ENCODE measurements at places on chromosomes 4 and X.

GRCh38 chr4:57504139-57504538 is 394.0 kb upstream of the IGFBP7 start:
- DNase-seq, result no peak

GRCh38 chr4:70704931-70705182 is 16.5 kb downstream of the UTP3 start:
- DNase-seq, result no peak

DNA sequence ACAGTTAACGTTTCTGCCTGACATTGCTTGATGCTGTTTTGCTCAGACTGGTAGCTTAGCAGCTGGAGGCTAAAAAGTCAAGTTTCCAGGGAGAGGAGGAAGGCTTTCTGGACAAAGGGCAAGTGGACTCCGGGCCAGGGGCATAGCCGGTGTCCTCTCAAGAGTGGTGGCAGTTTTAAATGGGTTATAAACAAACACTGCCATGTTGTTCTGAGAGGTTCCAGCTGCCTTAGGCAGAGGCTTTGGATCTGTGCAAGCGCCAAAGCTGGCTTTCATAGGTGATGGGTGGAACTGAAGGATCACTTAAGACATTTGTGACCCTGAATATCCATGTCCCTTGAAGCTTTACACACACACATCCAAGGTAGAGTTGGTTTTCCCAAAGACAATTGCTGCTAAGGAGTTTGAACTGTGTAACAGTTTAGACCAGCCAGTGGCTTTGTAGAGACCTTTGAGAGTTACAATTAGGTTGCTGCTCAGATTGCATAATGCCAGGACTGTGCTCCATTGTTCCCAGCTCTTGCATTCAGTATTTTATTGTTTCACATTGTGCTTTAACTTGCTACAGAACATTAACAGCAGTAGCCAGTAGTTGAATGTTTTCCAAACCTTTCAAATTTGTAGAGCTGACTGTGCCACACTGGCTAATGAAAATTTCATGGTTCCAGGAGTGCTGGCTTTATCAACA is 54.1 kb upstream of the AP1S2 start:
- no peak for DNase-seq

DNA sequence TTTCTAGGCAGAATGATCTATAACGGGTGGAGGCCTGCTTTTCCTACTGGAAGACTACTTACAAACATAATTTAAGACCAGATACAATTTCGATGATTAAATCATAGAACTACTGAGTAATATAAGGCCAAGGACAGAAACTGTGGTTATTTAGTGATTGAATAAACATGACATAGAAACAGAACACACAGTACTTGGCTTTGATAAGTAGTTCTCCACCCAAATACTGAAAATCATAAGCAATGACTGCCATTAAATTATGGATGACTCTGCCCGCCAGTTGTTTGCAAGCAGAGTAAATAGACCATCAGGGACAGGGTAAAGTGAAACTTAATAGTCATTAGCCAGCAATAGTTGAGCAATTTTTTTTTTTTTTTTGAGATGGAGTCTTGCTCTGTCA is 17.2 kb upstream of the SMIM14 start:
- DNase-seq, result no peak

- peak; percentile 29 for DNase-seq
These were observed 63.9 kb downstream of the TRAPPC11 start for GRCh38 chr4:183722731-183723560.

DNA sequence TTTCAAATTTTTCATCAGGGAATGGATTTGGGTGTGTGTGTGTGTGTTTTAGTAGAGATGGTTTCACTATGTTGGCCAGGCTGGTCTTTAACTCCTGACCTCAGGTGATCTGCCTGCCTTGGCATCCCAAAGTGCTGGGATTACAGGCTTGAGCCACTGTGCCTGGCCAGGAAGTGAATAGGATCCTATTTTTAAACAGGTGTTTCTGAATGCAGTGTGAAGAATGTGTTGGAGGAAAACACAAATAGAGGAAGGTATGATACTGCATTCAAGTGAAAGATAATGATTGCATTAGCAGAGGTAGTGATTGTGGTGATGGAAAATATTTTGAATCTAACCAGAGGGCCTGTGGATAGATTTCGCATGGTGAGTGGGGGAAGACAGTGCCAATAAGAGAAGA is 189.6 kb downstream of the TENM3 start:
- DNase-seq, result no peak

DNA sequence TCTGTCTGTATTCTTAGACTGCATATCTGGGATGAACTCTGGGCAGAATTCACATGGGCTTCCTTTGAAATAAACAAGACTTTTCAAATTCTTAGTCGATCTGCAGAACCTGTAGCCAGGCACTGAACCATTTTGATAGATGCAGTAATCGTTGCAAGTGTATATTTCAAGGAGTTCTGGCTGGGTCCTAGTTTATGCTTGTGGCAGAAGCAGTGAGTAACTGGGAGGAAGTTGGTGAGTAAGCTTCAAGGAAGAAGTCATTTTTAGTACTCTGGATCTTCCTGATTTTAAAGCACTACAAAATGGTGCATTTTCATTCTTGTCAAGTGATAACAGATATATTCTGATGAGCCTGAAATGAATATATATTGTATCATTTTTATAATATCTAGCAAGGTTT is 9.5 kb downstream of the HPRT1 start:
- no peak for DNase-seq

DNA sequence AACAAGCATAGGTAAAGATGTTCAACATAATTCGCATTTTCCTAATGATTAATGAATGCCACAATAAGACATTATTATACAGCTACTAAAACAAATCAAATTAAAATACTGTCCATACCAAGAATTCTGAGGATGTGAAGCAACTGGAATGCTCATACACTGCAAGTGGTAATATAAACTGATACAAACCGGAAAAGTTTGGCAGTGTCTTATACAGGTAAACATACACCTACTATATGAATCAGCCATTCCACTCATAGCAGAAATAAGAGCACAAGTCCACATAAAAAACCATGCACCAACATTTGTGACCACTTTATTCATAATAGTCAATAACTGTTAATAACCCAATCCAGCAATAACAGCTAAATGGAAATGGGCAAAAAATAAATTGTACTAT is 79.3 kb downstream of the FBXW7 start:
- DNase-seq, result no peak

- no peak for DNase-seq
These were observed 557 bp upstream of the FAM53A start for GRCh38 chr4:1684506-1685234.

DNA sequence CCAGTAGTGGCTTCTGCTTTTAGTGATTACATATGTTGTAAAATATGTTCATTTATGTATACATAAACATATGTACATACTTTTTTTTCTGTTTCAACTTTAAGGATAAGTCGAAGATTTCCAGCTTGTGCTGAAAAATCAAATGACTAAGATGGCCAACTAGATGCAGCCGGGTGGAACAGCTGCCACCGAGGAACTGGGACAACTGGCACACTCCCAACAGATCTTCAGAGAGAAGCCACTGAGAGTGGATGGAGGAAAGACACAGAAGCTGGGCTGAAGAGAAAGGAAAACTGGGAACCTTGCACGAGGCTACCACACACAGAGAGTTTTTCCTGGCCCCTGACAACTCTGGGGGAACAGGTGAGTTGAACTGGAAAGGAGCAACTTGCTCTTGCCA is 207.5 kb downstream of the FAM47B start:
- DNase-seq, result no peak

- no peak for DNase-seq
These were observed 236.1 kb downstream of the MGST2 start for GRCh38 chr4:139901531-139902320.

DNA sequence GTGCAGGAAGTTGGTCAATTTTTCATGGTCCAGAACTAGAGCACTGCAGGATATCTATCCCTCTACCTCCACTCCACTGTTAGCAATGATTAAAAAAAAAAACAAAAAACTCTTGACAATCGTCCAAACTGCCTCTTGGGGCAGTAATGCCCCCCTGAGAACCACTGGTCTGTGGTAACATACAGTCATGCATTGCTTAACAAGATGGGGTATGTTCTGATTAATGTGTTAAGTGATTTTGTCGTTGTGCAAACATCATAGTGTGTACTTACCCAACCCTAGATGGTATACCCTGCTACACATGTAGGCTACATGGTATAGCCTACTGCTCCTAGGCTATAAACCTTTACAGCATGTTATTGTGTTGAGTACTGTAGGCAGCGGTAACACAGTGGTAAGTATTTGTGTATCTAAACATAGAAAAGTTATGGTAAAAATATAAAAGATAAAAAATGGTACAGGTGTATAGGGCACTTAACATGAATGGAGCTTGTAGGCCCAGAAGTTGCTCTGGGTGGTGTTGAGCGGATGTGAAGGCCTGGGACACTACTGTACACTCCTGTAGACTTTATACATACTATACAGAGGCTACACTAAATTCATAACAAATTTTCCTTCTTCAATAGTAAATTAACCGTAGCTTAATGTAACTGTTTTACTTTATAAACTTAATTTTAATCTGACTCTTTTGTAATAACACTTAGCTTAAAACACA is 34.1 kb downstream of the ART3 start:
- DNase-seq, result no peak

- no peak for DNase-seq
These were observed 265.4 kb downstream of the GASK1B start for GRCh38 chr4:157907226-157907946.

DNA sequence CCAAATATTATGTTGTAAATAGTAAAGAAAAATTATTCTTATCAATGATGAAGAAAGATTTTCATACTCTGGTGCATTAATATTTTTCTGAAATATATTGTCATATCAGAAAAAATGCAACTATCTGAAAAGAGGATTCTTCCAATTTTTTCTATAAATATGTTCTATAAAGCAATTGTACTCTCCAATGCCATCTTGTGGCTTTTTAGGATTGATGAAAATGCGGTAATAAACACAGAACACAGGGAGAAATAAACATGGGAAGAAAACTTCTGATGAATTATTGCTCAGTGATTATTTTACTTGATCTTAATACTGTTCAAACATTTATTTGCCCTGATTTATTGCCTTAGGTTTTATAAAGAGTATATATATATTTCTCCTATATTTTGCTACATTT is 215.4 kb downstream of the IL1RAPL1 start:
- no peak for DNase-seq

GRCh38 chr4:8150152-8151090 is 8.2 kb downstream of the ABLIM2 start:
- DNase-seq, result no peak

- DNase-seq, result no peak
These were observed 914.2 kb upstream of the LCORL start for GRCh38 chr4:18935659-18936345.

DNA sequence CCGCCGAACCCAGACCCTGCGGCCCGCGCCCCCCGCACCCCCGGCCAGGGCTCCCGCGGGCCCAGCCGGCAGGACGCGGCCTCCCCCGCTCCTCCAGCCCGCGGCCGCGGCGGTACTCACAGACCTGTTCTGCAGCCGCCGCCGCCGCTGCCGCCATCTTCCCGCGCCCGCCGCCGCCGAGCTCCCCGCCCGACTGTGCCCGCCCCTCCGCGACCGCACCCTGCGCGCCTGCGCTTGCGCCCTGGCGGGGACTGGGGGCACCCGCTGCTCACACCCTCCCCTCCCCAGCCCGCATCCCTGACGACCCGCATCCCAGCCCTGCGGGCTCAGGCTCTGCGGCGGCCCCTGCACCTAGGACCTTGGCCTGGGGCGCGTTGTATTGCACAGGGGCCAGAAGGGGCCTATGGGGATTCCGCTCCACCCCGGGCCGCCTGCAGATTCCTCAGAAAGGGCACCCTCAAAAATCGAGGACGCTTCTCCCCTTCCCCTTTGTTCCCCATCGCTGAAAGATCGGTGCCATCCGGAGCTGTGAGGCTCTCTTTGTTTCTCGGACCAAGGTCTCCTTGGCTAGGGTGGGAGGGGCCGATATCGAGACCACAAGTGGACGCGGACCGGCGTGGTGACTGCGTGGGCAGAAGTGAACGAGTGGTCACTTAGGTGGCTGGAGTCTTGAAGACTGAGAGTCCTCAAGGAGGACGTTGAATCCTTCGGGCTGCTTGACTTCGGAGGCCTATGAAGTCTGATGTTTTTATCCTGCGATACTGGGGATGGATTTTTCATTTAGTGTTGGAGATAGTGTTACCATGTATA is at the start of gene SGCB:
Gene SGCB, minus strand, starts transcription at position 197 of the 810 bp plus-strand sequence. Its CDS starts 40 bp downstream, at position 157.
- DNase-seq, result peak; percentile 60

DNA sequence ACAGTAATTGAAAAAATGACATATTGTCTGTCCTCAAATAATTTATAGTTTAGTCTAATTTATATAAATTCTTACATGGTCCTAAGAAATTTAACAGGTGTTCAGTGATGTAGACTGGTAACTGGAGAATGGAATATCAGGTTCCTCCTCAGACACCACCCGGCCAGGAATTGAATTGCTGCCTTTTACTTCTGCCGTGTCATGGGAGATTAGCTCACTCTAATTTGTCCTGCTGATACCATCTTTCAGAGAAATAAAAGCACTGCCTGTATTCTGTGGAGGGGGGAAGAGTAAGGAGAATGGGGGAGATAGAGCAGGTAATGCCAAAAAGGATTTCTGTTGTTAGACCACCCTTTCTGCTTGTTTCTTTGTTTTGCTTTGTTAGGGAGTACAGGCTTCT is 125.2 kb upstream of the KLHL4 start:
- no peak for DNase-seq

DNA sequence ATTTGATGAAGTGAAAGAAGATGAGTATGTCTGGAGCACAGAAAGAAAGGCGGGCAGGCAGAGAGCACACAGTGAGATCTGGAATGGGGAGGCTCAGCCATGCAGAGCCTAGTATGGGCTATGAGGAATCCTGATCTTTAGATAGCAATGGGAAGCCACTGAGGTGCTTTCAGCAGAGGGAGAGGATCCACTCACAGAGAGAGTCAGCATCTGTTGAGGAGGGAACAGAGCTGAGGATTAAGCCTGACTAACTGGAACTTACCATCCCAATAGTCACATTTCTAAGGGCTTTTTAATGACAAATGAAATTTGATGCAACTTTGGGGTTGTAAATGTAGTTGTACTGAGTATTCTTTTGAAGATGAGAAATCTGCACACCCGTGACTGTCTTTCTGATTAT is 20.6 kb upstream of the FGFBP2 start:
- DNase-seq, result no peak

DNA sequence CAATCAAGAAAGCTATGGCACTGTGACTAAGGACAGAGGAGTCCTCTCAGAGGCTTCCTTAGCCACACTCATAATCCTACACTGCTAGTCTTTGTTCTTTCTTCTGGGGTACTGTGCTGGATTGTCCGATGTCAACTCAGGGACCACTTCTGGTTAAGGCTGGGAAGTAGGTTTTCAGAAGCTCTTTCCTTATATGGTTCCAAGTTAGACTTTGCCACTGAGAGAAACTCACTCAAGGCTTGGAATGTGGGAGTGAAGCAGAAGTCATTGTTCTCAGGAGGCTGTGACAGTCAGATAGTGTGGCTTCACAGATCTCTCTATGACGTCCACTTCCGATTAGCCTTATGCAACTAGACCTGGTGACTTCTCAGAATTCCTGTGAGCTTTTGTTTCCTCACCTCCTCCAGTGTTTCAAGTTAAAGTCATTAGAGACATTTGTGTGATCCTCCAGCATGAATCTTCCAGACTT is 317.3 kb upstream of the F9 start:
- no peak for DNase-seq

- no peak for DNase-seq
These were observed 15.3 kb downstream of the PGRMC1 start for GRCh38 chrX:119251386-119251785.

Measured in activated T-helper 1 cell treated with Interleukin-2 at 50 U/mL for 16 hours (primary cell).